ENCODE measurements at places on chromosomes 13 and 19.

GRCh38 chr13:97979051-97979450, 25.6 kb downstream of the IPO5 start:
- DNase-seq: no peak

DNA sequence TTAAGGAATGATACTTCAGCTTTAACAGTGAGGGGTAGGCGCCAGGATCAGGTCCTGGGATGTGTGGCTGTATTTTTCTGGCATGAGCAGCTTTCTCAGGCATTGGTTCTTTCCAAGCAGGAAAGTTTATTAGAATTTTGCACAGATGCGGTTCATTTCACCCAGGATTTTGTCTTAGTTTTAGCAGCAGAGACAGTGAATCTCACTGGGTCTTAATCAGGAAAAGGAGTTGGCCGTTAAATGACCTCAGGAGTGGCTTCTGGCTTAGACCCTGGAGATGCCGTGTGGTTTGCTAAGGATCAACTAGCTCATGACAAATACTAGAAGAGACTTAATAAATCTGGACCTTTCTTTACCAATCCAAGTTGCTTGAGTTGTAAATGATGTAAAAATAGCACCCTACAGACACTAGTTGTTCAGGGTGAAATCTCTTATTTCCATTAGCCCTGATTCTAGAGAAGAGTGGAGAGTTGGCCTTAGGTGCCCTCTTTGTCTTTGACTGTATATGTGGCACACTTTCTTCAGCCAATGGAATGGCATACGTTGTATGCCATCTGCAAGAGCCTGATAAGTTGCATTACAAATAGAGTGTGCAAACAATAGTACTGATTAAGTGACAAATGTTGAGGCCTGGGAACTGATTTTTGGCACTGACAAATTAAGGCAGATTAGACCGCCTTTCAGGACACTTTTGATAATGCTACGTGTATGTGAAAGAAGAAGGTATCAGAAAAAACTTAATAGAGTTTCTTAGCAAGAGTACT, 34.0 kb downstream of the LRCH1 start:
- no peak for DNase-seq

DNA sequence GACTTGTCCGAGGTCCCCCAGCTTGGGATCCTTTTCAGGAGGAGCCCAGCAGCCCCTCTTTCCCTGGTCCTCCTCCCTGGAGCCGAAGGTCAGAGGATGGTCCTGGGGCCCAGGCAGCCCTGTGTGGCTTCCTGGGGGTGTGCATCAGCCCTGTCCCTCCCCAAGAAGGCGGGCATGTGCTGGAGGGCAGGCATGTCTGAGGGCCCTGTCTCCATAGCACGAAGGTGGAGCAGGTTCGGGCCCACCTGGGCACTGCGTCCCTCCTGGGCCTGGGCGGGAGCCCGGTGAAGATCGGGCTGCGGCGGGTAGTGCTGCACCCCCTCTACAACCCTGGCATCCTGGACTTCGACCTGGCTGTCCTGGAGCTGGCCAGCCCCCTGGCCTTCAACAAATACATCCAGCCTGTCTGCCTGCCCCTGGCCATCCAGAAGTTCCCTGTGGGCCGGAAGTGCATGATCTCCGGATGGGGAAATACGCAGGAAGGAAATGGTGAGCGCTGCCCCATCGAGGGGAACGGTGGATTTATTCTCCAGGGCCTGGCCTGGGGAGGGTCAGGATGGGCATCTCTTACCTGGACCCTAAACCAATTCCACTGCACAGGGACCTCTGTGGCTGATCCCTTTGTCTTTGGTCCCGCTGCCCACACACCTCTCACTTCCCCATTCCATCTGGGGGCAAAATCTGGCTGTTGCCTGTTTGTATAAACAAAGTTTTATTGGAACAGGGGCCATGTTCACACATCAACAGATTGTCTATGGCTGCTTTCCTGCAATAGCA, 10.9 kb downstream of the TIMM13 start:
- DNase-seq: no peak

DNA sequence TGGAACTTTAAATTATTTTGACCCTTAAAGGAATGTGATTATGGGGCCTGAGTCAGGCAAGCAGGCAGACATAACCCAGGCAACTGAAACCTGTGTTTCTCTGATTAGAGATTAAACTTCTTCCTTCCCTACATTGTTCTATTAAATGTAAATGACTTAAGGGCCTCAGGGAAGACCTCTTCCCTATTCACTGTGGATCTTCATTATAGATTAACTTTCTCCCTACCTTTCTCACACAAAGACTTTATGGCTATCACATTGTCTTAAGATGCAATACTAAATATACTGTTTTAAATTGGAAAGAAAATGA, 8.8 kb upstream of the METTL21C start:
- DNase-seq: no peak

DNA sequence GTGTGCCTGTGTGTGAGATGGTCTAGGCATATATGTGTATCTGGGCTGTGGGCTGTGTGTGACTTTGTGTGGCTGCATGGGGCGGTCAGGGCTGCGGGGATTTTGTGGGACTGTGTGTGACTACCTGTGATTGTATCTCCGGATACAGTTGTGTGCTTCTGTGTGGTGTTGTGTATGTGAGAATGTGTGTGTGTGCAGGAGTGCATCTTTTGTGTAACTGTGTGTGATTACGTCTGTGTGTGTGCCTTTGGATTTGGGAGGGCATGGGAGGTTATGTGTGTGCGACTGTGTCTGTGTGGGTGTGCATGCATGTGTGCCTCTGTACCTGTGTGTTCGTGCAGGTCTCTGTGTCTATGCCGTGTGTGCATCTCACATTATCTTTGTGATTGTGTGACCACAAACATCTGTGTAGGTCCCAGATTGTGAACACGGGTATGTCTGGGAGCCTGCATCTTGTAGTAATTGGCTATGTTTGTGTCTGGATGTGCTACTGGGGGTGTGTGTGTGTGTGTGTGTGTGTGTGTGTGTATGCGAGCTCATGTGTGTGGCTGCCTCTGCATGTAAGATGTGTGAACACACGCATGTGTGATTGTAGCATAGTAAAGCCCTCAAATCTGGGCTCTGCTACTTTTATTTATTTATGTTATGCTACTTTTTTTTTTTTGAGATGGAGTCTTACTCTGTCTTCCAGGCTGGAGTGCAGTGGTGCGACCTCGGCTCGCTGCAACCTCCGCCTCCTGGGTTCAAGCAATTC, 7.6 kb downstream of the EHD2 start:
- DNase-seq: no peak

- DNase-seq: no peak
These were observed 50.7 kb upstream of the PNMA8B start for GRCh38 chr19:46546194-46546896.

- no peak for DNase-seq
These were observed 303.6 kb upstream of the ZNF507 start for GRCh38 chr19:32041681-32042292.

GRCh38 chr13:91802957-91803356, 404.5 kb downstream of the GPC5 start:
- no peak for DNase-seq

DNA sequence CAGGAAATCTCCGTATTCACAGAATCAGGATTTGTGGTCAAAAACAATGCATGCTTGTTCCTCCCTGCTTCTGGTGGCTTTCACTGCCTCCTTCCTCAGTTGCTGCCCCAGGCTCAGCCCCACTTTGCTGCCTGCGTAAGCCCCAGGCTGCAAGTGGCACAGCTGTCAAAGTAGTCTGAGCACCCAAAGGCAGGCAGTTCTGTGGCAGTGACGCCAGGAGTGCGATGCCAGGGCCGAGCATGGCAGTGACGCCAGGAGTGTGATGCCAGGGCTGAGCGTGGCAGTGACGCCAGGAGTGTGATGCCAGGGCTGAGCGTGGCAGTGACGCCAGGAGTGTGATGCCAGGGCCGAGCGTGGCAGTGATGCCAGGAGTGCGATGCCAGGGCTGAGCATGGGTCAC, 77.3 kb upstream of the GPR183 start:
- DNase-seq: no peak

GRCh38 chr19:51207747-51208146, 17.1 kb upstream of the CD33 start:
- DNase-seq: no peak

GRCh38 chr19:1566392-1567115, 1.6 kb downstream of the MEX3D start:
- DNase-seq: peak; percentile 44

DNA sequence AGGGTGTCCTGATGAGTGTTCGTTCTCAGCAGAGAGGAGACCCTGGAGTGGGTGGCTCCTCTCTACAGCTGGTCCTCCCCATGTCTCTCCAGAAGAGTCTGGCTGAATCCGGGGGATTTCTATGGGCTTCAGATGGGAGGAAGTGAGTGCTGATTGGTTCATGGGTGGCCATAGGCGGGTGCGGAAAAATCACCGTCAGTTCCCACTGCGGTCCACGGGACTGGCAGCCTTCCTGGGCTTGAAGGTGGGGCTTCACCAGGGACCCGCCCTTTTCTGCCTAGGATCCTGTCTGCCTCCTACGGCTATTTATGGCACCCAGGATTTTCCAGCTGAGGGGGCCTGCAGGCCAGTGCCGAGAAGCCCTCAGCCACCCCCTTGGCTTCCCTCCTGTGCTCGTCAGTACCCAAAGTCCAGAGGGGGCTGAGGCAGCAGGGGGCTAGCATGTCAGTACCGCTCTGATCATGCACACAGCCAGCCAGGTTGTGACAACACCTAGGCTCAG, 18.4 kb downstream of the CPB2 start:
- no peak for DNase-seq

DNA sequence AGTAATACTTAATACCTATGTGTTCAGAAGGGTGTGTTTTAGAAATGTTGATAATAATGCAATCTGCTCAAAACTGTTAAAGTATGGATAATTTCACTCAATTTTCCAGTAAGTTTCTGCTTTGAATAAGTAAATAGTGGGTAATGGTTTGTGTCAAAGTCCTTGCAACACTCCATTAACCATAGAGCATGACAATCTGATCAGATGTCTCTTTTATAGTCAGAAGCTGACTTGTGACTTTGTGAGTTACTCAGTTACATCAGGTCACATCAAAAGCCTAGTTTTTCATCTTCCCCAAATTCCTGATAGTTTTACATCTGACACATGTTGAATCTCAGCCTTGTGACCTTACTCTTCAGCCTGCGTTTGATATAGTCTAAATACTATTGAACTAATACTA, 338.0 kb downstream of the EFNB2 start:
- no peak for DNase-seq

DNA sequence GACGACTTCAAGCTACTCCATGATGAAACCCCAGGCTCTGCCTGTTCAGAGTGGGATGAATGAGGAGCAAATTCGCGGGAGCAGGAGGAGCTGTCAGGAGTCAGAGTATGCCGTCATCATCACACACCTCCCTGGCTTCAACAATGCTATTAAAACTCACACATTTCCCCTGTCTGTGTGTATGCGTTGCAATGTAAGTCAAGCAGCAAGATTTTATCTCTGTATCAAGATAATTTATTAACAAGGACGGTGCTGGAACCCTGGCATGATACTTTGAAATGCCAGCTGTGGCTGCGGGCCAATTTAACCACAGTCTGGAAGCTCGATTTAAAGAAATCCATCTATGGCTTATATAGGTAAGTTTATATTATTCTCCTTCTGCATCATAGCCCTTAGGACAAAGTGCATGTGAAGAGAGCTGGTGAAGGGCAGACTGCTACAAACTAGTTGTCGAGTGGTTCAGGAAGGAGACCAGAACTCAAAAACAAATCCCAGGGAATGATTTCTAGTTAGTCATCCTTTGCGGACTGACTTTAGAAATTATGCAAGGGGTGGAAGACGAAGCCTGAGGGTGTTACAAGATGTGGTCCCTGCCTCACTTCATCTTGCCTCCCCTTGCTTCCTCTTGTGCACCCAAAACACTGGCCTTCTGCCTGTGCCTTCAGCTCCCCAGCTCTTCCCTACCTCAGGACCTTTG, 486.5 kb downstream of the COG6 start:
- no peak for DNase-seq

DNA sequence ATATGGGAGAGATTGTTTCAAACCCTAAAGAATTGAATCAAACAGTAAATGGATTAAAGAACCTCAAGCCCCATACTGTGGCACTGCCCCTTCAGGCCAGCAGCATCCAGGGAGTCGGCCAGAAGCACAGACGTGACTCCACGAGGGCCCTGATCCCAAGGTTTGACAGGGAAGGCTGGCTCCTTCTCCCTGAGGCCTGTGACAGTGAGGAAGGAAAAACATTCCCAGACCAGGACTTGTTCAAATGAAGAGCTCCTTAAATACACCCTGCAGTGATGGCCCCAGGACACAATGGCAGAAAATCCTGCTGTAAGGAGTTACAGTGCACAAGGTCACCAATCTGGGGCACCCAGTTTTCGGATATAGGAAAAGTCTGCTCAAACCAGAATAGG, 91.0 kb downstream of the COL4A1 start:
- no peak for DNase-seq

GRCh38 chr13:21228738-21229137, 52.3 kb downstream of the MRPL57 start:
- no peak for DNase-seq

DNA sequence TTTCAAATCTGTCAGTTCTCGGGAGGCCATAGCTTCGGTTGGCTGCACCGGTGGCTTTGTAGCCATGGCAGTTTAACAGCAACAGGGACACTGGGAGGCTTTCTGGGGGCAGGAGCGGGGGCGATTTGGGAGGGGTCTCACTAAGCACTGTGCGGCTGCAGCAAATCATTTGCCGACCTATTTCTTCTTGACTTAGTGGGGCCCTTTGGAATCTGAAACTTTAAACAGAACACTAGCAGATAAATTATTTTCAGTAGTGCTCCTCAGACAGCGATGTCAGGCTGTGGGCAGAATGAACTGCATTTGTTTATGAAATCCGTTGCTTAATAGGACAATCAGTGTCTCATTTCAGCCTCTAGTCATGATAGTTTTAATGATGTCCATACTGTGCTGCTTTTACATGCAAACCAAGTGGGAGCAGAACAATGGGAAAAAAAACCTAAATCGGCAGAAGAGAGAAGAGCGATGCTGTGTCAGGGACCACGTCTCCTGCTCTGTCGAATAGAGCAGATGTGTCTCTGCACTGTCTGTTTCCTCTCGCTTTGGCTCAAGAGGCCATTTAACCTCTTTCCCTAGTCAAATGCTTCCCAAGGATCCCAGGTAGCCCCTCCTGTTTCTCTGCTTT, 211.9 kb downstream of the OLFM4 start:
- no peak for DNase-seq

DNA sequence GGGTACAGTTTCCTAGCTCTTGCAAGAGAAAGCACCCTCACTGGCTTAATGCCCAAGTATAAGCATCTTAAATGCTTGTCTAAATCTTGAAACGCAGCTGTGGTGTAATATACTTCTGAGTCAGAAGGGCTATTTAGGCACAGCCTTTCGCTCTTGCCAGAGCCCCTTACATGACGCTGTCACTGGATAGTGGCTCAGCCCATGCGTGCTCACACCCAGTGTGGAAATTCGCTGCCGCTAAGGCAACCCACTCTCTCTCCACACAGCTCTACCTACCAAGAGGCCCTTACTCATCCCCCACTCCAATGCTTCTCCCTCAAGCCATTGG, 24.0 kb downstream of the UQCRFS1 start:
- DNase-seq: no peak

DNA sequence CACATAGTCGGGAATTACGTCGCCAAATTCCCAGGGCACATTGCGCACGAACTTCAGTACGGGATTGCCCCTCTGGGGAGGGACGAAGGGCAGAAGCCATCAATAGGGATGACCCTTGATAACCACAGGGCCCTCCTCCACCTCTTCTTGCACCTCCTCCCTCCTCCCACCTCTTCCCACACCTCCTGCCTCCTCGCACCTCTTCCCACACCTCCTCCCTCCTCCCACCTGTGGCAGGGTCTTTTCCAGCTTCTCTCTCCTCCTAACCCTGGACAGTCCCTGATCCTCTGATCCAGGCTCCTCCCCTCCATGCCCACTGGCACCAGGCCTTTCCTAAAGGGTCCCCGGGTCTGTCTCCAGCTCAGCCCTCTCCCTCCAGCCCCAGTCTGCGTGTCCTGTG, 3.4 kb downstream of the ERCC1 start:
- DNase-seq: no peak

- DNase-seq: no peak
These were observed 25.1 kb downstream of the TINCR start for GRCh38 chr19:5542665-5543064.

All from AG09309 (cell line).